ENCODE measurements at places on chromosomes 2 and 18.

DNA sequence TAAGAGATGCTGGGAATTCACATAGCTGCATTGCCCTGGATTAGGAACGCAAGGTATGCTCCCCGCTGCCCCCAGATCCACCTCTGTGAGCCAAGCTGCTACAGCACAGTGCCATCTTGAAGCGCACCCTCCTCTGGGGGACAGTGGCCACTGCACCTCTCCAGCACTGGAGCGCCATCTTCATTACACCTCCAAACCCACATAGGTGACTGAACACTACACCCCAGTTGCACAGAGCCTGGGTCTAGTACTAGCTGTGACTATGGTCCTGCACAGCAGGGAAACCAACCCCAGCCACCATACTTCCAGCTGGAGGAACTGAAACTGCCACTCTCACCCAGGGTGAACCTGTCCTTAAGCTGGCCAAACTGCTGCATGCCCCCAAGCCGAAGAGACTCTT lies 84.6 kb downstream of the TMEM237 start:
- DNase-seq = no peak

DNA sequence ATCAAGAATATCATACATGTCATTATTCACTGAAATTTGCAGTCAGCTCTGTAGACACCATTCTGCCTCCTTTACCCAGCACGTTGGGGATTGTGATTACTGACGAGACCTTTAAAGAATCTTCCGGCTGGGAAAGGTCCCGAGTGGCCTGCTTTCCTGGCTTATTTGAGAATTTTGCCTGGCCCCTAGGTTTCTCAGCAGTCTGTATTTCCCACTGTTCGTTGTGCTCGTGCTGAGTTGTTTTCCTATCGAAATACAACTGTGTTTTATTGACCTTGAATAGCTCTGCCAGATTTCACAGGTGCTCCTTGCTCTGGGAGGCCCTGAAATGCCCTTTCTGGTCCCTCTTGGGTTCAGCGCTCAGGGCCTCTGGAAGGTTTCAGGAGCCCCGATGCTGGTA lies 94.9 kb downstream of the AGAP1 start:
- DNase-seq = no peak

GRCh38 chr2:60849187-60849586 lies 32.2 kb upstream of the REL start:
- no peak for DNase-seq

DNA sequence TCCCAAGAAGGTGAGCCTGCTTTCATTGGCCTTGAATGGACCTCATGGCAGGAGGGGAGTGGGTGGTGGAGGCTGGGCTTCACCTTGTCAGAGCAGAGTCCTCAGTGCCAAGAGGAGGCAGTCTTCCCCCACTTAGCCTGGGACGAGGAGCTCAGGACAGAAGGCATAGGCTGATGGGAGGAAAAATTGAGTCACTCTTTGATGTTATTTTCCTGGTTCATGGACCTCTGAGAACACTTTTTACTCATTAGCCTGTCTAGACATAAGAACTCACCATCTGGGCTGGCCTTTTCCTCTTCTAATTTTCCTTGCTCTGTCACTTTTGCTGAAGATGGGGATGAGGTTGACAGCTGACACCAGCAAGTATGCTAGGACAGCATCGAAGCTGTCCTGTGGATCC lies 225.7 kb upstream of the TNP1 start:
- no peak for DNase-seq

DNA sequence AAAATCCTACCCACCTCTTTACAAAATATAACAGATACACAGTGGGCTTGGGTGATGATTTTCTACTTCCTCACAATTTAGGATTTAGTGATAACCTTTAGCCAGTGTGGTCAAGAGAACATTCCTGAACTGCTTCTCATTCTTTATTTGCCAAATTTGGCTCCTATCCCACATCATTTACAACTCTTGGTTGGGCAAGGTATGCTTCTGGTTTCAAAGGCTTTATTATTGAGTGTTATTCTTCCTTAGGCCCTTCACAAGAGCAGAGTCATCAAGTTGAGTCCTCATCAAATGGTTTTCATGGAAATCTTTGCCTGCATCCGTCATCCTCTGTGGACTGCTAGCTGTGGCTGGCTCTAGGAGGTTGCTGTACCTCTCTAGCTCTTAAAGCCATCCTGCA lies 472.0 kb upstream of the ETAA1 start:
- no peak for DNase-seq

DNA sequence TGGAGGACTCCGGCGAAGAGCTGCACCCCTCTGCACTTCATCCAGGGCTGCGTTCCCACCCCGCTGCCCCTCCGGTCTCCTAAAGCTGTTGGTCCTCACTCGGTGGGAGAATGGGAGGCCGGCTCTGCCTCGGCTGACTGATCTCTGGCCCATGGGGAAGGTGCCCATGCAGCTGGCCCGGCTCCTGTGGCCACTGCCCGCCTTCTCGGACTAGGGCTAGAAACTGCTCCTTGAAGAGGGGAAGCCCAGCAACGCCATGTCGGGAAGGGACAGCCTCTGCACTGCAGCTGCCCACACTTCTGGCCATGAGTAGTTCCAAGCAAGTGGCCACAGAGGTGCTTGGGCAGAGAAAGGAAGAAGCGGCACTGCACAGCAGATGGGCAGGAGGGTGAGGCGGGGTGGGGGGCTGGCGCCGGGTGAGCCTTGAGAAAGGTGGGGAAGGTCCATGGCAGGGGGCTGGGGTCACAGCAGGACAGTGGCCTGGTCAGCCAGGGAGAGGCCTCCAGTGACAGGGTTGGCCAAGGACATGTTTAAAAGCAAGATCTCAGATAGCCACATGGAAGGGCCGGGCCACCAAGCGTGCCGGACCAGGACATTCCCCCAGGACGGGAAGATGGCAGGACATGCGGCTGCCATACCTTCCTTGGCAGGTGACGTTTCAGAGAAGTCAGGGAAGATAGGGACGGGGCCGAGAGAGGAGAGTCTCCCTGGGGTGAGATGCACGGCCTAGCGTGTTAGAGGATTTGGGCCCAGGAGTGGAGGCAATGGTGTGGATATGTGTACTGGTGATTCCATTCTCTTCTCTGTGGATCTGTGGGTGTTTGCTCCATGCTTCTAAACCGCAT lies 158.8 kb upstream of the HDAC4 start:
- no peak for DNase-seq
